ENCODE measurements at places on chromosomes 1 and 21. TPM values are rescaled to one million over a fixed set of nuclear protein-coding genes. Genes with fewer than 3 reads are reported as not detected.

DNA sequence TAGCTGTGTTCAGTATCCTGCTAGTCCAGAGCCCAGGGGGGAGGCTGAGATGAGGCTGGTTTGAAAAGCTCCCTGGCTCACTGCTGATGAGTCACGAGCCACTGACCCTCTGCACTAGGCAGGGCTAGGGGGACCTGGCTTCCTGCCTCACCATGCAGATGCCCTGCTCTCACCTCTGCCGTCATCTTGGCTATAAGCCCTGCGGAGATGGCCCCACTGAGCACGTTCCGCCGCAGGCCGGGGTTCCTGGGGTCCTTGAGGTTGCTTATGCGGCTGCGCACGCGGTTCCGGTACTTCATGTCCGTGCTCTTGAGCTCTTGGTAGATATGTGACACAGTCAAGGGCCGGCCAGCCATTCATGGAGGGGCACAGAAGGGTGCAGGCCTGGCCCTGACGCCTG is 24.1 kb upstream of the ZNF436 start:
- peaks cover 26% of the 10 kb centered on the region for H3K4me1 ChIP-seq
- DNase-seq = peak; percentile 77
- H3K36me3 ChIP-seq = no peaks in the 10 kb centered on the region
- no peak overlapping the region for H3K4me3 ChIP-seq
- H3K27ac ChIP-seq = peak overlapping the region; percentile 65

DIO1 gene
- total RNA-seq = not detected

OR2L8 gene
- total RNA-seq = 0.43 TPM

DNA sequence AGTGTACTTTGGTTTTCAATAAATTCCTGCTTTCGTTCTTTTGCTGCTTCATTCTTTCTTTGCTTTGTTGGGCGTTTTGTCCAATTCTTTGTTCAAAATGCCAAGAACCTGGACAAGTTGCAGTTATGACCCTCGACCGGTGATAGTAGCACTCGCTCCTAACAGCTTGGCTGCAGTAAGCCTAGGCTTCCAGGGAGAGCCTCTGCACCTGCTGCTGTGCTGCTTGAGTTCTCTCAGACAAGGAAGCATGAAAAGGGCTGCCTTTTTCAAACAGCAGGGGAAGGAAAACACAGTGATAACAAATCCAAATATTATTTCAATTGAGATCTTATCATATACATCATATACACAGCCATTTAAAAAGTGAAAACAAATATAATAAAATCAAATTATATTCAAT is 12.8 kb upstream of the RIPK4 start:
- H3K4me3 ChIP-seq = no peak overlapping the region
- H3K36me3 ChIP-seq = no peaks in the 10 kb centered on the region
- H3K27ac ChIP-seq = no peak overlapping the region
- H3K27me3 ChIP-seq = no peaks in the 10 kb centered on the region
- DNase-seq = no peak

DNA sequence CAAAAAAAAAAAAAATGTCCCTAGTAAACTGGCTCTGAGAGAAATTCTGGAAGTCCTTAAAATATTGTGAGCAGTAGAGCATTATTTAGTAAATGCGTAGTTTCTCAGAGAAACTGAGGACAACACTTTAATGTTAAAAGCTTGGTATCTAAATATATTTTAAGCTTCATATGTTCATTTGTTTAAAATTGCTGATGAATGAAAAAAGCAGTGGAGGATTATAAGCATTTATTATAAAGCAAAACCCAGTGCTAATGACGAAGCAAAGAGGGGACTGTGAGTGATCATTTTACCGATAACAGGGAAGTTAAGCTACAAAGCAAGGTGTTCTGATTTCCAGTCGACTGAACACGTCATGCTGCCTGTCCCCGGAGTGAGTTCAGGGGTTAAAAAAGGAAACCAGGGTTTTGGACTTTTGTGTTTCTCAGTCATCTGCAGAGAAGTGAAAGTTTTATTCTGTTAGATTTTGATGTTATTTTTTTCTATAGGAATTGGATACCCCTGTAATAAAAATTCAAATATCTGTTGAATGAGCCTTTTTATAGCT is 64.5 kb upstream of the SCCPDH start:
- H3K4me1 ChIP-seq = no peaks in the 10 kb centered on the region
- H3K4me3 ChIP-seq = no peak overlapping the region
- no peaks in the 10 kb centered on the region for H3K27me3 ChIP-seq
- DNase-seq = no peak

- no peaks in the 10 kb centered on the region for H3K27me3 ChIP-seq
- H3K27ac ChIP-seq = no peak overlapping the region
Measured at GRCh38 chr1:74811436-74812179, 78.7 kb downstream of the TYW3 start.

- no peak overlapping the region for H3K4me3 ChIP-seq
- no peaks in the 10 kb centered on the region for H3K27me3 ChIP-seq
- peaks cover 33% of the 10 kb centered on the region for H3K4me1 ChIP-seq
- no peaks in the 10 kb centered on the region for H3K36me3 ChIP-seq
Measured at GRCh38 chr1:156896490-156897033, 3.0 kb downstream of the PEAR1 start.

GRCh38 chr1:9659328-9659727 is 7.8 kb downstream of the PIK3CD start:
- no peak for DNase-seq
- no peak overlapping the region for H3K4me3 ChIP-seq
- H3K4me1 ChIP-seq = no peaks in the 10 kb centered on the region
- no peaks in the 10 kb centered on the region for H3K27me3 ChIP-seq
- no peak overlapping the region for H3K27ac ChIP-seq

RGS13 gene
- total RNA-seq = not detected

DNA sequence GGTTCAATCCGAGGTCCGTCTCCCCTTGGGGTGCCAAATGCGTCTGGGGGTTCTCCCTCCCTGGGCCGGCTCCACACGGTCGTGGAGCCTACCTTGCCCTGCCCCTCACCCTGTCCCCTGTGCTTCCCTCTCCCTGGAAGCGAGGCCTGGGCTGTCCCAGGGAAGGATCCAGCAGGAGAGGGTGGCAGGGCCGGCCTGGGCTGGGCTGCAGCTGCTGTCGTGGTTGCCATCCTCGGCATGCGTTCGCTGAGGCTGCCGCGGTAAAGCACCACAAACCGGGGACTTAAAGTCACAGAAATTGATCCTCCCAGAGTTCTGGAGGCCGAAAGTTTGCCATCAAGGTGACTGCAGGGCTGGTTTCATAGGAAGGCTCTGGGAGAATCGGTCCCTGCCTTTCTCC is 123.0 kb upstream of the TMPRSS2 start:
- DNase-seq = no peak
- H3K36me3 ChIP-seq = no peaks in the 10 kb centered on the region
- no peaks in the 10 kb centered on the region for H3K27me3 ChIP-seq
- H3K27ac ChIP-seq = no peak overlapping the region

CDK11B gene
- 56.0 TPM for total RNA-seq

GRCh38 chr1:115911294-115911693 is 65.0 kb upstream of the SLC22A15 start:
- DNase-seq = no peak
- no peak overlapping the region for H3K4me3 ChIP-seq
- no peaks in the 10 kb centered on the region for H3K36me3 ChIP-seq

DNA sequence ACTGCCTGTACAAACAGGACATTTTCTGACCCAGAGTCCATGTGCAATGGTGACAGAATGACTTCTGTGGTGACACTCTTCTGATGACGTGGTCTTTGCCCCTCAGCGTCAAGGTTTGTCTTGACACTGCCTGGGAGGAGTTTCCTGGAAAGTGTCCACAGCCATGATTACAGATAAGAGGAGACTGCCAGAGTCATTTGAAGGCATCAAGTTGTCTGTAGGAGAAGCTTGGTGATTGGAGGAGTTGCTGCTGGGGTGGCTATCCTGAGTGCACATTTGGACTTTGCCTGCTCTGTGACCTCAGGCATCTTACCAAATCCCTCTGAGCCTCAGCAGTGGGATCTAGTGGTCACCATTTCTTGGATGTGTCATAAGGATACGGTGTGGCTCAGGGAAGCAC is 17.7 kb downstream of the TCHHL1 start:
- no peak overlapping the region for H3K4me3 ChIP-seq
- H3K27ac ChIP-seq = no peak overlapping the region
- no peaks in the 10 kb centered on the region for H3K4me1 ChIP-seq
- no peaks in the 10 kb centered on the region for H3K27me3 ChIP-seq

PRRX1 gene
- total RNA-seq = 28.5 TPM

GRCh38 chr1:246761396-246761795 is 37.2 kb downstream of the SCCPDH start:
- H3K27ac ChIP-seq = no peak overlapping the region
- no peak overlapping the region for H3K4me3 ChIP-seq
- H3K4me1 ChIP-seq = no peaks in the 10 kb centered on the region
- no peaks in the 10 kb centered on the region for H3K27me3 ChIP-seq
- no peaks in the 10 kb centered on the region for H3K36me3 ChIP-seq

PEA15 gene
- 229 TPM for total RNA-seq

DNA sequence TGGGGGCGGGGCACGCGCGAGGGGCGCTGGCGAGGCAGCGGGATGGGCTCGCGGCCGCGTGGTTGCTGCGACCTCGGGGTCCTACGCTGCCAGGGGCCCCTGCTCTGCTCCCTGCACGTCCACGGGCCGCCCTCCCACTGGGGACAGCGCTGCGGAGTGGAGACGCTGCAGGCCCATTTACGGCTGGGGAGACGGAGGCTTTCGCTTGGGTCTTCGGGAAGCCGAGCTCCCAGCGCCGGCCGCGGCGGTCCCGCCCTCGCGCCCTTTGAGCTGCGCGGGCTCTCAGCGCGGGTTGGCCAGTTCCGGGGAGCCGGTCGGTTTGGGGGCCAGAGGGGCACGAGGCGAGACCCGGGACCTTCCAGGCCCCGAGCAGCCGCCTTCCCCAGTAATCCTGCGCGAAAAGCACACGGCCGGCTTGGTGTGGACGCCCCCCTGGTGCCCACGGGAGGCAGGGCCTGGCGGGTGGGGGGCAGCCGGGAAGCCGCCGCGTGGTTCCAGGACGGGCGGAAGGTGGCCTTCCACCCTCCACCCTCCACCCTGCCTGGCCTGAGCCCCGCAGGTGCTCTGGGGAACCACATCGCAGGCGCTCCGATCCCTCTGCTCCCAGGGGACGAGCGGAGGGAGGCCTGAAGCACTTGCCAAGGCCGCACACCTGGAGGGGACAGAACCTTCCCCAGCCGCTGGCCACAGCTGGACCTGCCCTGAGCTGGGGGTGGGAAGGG is 570 bp upstream of the PEX10 start:
- no peaks in the 10 kb centered on the region for H3K27me3 ChIP-seq
- no peaks in the 10 kb centered on the region for H3K36me3 ChIP-seq
- H3K4me1 ChIP-seq = peaks cover 21% of the 10 kb centered on the region

ATAD3C gene
- 1.3 TPM for total RNA-seq

DNA sequence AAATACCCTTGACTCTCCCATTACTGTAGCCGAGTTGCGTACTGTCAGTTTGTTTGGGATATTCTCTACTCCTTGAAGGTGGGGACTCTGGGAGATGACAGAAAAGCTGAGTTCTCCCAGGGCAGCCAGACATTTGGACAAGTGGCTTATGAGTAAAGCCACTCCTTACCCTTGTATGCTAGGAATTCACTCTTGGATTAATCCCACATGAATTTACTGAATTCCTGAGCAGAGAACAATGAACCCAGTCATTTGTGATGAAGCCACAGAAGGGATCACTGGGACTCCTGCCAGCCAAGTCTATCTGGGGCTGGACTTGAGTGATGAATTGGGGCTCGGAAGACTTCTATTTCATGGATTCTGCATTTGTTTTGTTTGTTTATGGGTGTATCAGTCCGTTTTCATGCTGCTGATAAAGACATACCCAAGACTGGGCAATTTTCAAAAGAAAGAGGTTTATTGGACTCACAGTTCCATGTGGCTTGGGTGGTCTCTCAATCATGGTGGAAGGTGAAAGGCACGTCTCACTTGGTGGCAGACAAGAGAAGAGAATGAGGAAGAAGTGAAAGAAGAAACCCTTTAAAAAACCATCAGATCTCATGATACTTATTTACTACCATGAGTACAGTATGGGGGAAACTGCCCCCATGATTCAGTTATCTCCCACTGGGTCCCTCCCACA is 25.1 kb downstream of the C1orf116 start:
- H3K36me3 ChIP-seq = no peaks in the 10 kb centered on the region
- DNase-seq = peak; percentile 82
- H3K4me1 ChIP-seq = peaks cover 18% of the 10 kb centered on the region
- H3K27me3 ChIP-seq = no peaks in the 10 kb centered on the region
- H3K27ac ChIP-seq = no peak overlapping the region
- no peak overlapping the region for H3K4me3 ChIP-seq

GBP5 gene
- total RNA-seq = 8.6 TPM

LRRC71 gene
- 17.5 TPM for total RNA-seq

GRCh38 chr1:38444311-38444710 is 397.7 kb upstream of the POU3F1 start:
- H3K36me3 ChIP-seq = no peaks in the 10 kb centered on the region
- no peak for DNase-seq
- H3K4me3 ChIP-seq = no peak overlapping the region

CIART gene
- total RNA-seq = 10.3 TPM

GRCh38 chr1:24199291-24199900 is 12.3 kb upstream of the IFNLR1 start:
- DNase-seq = peak; percentile 81
- H3K4me1 ChIP-seq = peaks cover 9% of the 10 kb centered on the region
- no peak overlapping the region for H3K4me3 ChIP-seq
- H3K36me3 ChIP-seq = no peaks in the 10 kb centered on the region
- H3K27ac ChIP-seq = no peak overlapping the region

TMEM269 gene
- total RNA-seq = 0.68 TPM

DNA sequence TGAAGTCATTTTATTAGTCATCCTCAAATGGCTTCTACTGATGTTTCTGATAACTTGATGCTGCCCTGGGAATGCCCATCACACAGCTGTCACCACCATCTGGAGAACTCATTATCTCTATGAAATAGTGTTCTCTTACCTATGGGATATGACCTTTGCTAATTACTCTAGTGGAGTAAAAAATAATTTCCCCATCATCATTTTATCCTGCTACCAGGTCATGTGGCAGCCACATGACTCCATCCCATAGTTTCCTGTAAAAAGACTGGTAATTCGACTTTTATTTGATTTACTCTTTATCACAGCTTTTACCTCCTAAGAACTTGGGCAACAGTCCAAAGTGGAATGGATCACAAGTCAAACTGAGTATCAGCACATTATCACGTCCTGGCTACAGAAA is 76.1 kb upstream of the USP25 start:
- H3K27me3 ChIP-seq = no peaks in the 10 kb centered on the region
- no peak overlapping the region for H3K4me3 ChIP-seq
- H3K36me3 ChIP-seq = no peaks in the 10 kb centered on the region
- no peak overlapping the region for H3K27ac ChIP-seq
- no peak for DNase-seq
- H3K4me1 ChIP-seq = no peaks in the 10 kb centered on the region

DNA sequence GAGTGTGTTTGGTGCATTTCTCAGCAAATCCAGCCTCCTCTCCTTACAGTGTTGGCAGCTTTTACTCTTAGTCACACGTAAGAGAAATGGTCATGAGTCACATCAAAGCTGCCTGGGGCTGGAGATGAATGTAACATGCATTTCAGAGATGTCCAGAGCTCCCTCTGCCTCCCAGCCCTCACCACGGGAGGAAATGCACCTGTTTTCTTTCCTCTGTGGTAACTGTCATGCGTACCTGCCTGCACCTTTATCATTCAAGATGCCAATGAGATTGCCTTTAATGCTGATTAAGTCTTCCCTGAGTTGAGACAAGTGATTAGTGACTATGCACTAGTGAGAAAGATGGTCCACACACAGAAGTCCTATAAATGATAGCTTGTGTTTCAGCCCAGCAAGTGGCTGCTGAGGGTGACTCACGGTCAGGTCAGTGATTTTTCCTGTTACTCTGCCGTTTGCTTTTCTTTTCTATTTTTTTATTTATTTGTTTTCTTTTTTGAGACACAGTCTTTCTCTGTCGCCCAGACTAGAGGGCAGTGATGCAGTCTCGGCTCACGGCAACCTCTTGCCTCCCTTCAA is 277.3 kb upstream of the FMN2 start:
- H3K36me3 ChIP-seq = no peaks in the 10 kb centered on the region
- no peaks in the 10 kb centered on the region for H3K4me1 ChIP-seq
- no peaks in the 10 kb centered on the region for H3K27me3 ChIP-seq
- no peak overlapping the region for H3K4me3 ChIP-seq
- H3K27ac ChIP-seq = no peak overlapping the region
- no peak for DNase-seq

LCE1B gene
- not detected for total RNA-seq

All from testis (tissue), 5 donors.